ENCODE measurements at places on chromosomes 4 and X.
A peak's percentile ranks its signal among the peaks of the same experiment; 100 is the strongest.

- no peak for DNase-seq
These were observed 78.9 kb upstream of the CNKSR2 start for GRCh38 chrX:21295246-21295820.

GRCh38 chrX:137896123-137896522 lies 330.2 kb downstream of the ZIC3 start:
- DNase-seq, result no peak

- DNase-seq, result no peak
These were observed 30.4 kb downstream of the DDX60L start for GRCh38 chr4:168449719-168450452.

DNA sequence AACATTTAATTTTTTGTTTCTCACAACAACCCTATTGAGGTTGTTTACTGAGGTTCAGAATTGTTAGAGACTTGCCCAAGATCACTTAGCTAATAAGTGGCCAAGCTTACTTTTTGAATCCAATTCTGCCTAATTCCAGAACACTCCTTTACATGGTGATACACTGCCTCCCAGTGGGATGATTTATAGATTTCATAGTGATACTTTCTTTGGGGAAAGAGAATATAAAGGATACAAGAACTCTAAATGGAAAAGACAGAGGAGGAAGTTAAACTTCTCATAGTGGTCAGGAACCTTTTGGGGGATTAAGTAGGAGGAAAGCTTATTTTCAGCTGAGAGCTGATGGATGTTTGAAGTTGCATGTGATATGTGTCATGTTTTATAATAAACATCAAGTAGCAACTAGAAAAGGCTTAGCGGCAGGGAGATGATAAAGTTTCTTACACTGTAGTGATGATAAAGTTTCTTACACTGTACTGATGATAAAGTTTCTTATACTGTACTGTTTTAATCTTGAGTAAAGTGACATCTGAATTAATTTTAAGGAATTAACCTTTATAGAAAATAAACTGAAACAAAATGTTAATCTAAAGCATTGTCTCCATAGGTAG lies 15.3 kb downstream of the STAG2 start:
- DNase-seq, result no peak

GRCh38 chr4:78553043-78553396 lies 1.4 kb downstream of the ANXA3 start:
- no peak for DNase-seq

DNA sequence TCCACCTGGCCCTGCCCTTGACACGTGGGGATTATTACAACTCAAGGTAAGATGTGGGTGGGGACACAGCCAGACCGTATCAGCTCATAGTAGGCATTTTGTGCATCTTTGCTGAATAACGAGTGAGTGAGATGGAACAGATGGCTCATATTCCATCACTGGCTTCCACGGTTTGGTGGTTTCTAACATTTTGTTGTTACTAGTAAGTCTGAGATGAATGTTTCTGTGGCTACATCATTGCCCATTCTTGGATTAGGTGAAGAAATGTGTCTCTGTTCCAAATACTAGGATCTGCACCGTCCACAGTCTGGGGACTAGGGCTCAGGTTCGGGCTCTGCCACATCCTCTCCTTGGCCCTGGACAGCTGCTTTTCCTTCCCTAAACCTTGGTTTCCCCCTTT lies 3.6 kb downstream of the ABLIM2 start:
- no peak for DNase-seq

- no peak for DNase-seq
These were observed 32.7 kb downstream of the CPLX1 start for GRCh38 chr4:793093-793861.

DNA sequence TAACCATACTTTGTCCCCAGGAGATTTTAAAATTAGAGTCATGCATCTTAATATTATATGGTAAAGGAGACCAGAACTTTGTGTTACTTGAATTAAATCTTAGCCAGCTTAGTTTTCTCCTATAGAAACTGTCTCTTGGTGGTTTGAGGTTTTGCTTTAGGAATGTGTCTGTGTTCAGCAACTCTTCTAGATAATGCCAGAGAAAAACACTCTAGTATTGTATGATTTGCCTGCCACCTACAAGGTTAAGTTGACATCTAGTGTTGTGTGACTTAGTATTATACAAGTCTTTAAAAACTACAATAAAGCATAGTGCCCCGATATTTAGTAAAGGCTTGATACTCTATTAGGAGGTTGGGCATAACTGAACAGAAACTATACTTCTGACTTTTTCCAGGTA lies 2.1 kb downstream of the UGT8 start:
- DNase-seq, result no peak

- no peak for DNase-seq
These were observed 272.5 kb downstream of the DCTD start for GRCh38 chr4:182644683-182645050.

DNA sequence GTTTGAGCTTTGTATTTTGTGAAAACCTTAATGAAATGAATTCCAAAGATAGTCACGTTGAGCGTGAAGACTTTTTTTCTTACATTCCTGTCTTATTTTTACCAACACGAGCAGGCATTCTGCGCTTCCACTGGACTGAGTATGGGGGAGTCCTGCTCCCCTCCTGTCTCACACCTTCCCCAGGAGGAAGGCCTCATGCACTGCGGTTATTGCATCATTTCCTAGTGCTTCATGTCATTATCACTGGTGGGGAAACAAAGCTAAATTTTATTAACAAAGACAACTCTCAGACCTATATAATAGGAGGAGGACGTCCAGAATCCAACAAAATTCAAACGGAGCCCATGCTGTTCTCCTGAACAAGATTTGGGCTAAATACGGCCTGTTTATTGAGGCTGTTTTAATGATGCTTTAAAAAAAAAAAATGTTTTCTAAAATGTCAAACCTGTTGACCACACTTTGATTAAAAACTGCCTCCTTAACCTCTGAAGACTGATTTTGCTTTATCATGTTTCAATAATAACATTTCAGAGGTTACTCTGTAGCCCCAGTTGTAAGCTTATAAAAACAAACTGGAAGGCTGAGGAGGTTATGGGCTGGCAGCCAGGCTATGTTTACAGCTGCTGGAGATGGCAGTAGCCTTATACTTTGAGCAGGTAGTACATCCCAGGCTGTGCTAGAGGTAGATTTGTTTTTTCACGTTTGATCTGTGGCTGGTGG lies 118.0 kb downstream of the SOWAHB start:
- DNase-seq, result no peak

DNA sequence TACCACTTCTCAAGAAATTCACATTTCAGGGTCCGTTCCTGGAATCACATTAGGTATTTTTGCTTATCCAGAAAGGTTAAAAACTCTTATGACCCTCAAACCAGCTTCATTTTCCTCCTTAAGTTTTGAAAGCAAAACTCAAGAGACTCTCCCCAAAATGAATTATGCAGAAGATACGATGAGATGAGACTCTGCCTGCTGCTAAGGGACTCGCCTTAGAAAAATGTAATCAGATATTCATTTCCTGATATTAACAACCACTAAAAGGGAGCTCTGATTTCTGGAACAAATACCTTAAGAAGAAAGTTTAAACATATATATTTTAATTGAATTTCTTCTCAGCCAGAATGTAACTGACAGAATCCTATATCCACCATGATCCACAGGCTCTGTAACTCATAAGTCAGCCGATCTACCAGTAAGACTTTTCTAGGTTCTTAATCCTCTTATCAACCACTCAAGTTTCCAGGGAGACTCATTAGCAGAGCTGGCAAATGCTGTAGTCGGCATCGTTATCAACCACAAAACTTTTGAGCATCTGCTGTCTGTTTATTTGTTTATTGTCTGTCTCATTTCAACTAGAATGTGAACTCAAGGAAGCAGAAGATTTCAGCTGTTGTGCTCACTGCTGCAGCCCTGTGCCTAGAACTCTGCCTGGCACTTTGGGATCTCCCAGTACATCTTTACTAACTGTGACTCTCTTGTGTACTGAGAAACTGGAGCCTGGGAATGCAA lies 112.5 kb downstream of the LDB2 start:
- DNase-seq, result no peak

DNA sequence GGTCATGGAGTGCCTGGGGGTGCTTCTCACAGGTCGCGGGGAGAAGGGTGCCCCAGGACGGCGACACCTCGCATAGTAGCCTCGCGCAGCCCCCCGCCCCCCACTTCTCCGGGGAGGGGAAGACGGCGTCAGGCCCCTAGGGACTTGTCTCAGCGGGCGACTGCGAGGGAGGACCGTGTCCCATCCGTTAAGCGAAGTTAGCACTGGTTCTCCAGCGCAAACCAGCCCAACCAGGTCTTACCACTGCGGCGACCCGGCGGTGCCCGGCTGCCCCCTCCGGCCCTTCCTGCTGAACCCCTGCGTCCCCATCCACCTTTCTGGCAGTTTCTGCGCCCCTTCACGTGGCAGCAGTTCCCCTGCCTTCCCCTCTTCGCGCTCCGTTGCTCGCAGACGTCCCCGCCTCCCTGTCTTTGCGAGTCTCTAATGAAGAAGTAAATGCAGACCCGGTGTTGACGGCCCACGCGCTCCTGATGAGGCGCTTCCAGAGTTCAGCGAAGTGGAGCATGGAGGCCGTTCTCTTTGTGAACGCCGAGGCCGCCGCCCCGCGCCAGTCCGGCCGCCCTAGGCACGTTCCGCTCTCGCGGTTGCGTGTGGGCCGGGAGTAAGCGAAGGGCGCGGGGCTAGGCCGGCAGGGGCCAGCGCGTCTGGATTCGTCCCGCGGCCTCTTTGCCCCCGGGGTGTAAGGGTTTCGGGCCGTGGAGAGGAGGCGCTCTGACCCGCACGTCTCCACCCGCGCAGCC lies 3.0 kb downstream of the SLIT2 start:
- DNase-seq, result no peak

DNA sequence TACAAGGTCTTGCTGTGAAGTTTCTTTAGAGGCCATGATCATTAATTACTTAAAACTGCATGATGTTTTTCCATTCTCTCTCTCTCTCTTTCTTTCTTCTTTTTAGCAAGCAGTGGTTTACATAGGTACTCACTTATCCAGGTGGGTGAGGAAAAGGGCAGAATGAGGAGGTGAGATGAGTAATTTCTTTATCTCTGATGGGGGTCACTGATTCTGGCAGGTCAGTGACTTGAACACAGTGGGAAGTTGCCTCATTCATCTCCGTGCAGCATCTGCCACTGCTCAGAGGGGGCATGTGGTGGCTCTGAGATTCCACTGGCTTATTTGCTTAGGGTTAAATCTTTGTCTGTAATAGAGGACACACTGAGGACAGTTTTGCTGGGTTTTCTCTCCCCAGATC lies 62.6 kb downstream of the FAM114A1 start:
- no peak for DNase-seq

- no peak for DNase-seq
These were observed 204.7 kb upstream of the S100G start for GRCh38 chrX:16445166-16445752.

DNA sequence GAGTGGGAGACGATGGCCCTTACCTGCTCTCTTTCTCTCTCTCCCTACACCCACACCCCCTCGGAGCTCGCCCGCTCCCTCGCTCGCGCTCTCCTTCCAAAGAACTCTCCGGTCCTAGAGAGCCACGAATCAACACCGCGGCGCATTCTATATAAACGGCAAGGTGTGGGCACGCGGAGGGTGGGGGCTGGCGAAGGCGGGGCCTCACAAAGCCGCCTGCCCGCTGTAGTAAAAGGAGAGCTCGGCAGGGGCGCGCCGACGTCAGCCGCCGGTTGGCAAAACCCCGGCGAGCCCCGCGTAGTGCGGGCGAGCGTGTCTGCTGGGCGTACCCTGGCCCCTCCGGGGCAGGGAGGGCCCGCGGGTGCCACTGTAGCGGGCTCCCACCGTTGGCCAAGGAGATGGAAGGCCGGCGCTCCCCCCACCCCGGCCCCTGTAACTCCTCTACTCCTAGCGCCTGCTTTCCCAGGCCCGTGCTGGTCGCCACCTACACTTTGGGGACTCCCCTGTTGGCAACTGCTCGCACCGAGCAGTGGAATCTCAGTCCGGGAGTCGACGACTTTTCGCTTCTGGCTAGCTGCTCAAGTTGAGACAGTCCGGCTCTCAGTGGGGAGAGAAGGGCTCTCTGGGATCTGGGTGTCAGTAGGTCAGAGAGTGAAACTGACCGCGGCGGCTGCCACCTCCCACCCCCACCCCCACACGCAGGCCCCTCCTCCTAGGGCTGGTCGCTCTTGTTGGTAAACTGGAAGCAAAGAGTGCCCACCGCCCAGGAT lies 325.5 kb upstream of the F9 start:
- DNase-seq, result peak; percentile 76

DNA sequence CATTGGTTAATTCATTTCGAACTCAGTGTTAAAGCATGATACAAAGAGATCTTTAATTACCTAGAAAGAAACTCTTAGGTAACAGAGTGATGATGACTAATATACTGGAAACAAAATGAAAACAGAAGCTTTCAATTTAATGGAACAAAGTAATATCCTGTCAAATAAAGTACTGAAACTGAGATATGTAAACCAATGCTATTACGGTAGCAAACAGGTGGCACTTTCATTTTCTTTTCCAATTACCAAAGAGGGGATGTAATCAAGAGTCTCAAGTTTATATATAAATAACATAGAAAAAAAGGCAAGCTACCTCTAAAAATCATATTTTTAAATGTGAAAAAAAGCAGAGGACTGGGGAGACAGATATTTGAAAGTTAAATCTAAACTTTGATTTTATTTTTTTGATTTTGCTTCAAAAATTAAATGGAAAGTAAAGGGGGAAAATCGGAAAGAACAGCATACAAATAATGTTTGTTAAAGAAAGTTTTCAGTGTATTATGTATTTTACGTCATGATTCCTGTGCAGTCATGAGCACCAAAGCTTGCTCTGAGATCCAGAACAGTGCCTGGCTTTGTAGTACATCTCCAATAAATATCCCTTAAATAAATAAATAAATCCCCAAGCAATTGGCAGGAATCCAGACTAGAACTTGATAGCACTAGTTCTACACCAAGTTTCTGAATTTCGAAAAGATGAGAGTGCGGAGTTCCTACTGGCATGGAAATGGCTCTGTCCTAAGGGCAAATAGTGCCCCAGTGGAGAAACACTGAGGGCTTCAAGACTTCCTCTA lies 25.0 kb upstream of the RAPGEF2 start:
- no peak for DNase-seq

- no peak for DNase-seq
These were observed 476.2 kb downstream of the RAB28 start for GRCh38 chr4:13007802-13008470.

DNA sequence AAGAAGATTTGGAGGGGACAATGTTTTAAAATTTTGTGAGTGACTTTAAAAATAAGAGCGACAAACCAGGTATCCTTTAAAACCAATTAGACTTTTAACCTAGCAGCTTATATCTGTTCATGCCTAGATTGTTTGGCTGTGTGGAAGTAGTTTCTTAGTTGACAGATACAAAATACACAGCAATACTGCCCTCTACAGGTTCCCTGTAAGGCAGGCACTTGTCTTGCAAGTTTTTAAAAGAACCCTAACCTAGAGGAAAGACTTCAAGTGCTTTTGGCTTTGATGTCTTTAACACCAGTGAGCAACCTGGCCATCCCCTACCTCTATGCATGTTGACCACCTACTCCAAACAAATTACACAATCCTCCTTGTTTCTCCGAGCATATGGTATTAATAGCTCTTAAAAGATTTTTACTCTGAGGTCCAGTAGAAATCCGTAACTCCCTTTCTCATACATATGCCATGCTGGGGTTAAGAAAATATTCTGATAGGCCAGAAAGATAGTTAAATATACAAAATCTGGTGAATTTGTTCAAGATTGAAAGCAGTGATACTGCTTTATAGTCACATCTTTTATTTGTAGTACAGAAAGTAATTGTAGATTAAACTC lies 273.0 kb downstream of the ARHGAP24 start:
- peak; percentile 35 for DNase-seq
